Spleen (tissue), 13 donors: ENCODE measurements at places on chromosomes 5 and 9.

GRCh38 chr5:6822068-6822467 lies 108.8 kb downstream of the TENT4A start:
- H3K4me3 ChIP-seq: no peak overlapping the region
- no peak for DNase-seq
- no peak overlapping the region for H3K27ac ChIP-seq
- H3K27me3 ChIP-seq: no peaks in the 10 kb centered on the region
- H3K36me3 ChIP-seq: no peaks in the 10 kb centered on the region
- no peaks in the 10 kb centered on the region for H3K4me1 ChIP-seq

DNA sequence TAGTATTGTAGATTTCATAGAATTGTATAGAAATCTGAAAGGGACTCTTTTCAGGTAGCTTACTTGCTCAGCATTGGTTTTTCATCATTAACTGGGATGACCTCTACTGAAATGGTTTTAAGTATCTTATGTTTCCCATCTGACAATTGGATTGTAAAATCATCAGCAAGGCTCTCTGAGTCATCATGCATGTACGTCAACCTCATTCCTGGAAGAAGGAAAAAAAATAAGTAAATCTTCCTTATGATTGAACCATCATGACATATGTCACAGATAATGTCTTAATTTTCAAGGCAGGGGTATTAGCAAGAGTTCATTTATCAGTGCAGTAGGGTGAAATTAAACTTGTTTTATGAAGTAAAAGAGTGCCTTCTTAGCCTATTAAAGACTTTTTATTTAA lies 74.9 kb upstream of the CER1 start:
- no peak overlapping the region for H3K27ac ChIP-seq
- H3K4me3 ChIP-seq: no peak overlapping the region
- DNase-seq: no peak
- no peaks in the 10 kb centered on the region for H3K27me3 ChIP-seq

GRCh38 chr9:32004431-32005076 lies 379.9 kb upstream of the ACO1 start:
- peak overlapping the region; percentile 63 for H3K27ac ChIP-seq
- no peak overlapping the region for H3K4me3 ChIP-seq
- no peaks in the 10 kb centered on the region for H3K36me3 ChIP-seq

- no peak for DNase-seq
- no peaks in the 10 kb centered on the region for H3K27me3 ChIP-seq
- H3K4me1 ChIP-seq: no peaks in the 10 kb centered on the region
- H3K36me3 ChIP-seq: no peaks in the 10 kb centered on the region
- H3K27ac ChIP-seq: no peak overlapping the region
These were observed 306.2 kb downstream of the SEMA5A start for GRCh38 chr5:9239626-9240025.

- peaks cover 15% of the 10 kb centered on the region for H3K27me3 ChIP-seq
- DNase-seq: peak; percentile 48
- no peak overlapping the region for H3K4me3 ChIP-seq
- H3K27ac ChIP-seq: no peak overlapping the region
These were observed 104.1 kb downstream of the ROR2 start for GRCh38 chr9:91845879-91846278.

DNA sequence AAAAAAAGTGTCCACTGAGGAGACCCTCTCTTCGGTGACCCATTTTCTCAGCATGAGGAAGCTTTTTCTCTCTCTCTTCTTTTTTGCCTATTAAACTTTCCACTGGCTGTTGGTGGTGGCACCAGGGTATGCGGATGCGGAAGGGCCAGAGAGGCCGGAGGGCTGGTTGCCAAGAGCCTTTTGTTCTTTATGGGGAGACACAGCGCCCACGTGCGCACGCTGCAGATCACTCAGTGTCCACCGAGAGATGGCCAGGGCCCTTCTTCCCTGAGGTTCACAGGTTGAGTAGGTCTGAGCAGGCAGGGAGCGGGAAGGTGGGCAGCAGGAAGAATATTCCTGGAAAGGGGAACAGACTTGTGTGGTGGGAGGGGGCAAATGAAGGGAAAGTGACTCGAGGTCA lies 69.1 kb downstream of the STK10 start:
- no peaks in the 10 kb centered on the region for H3K36me3 ChIP-seq
- no peak for DNase-seq
- H3K27me3 ChIP-seq: no peaks in the 10 kb centered on the region
- no peak overlapping the region for H3K4me3 ChIP-seq
- peak overlapping the region; percentile 5 for H3K27ac ChIP-seq

- no peaks in the 10 kb centered on the region for H3K4me1 ChIP-seq
- no peak overlapping the region for H3K27ac ChIP-seq
- no peak for DNase-seq
- H3K27me3 ChIP-seq: no peaks in the 10 kb centered on the region
- no peaks in the 10 kb centered on the region for H3K36me3 ChIP-seq
- H3K4me3 ChIP-seq: no peak overlapping the region
These were observed 615.0 kb downstream of the ZNF608 start for GRCh38 chr5:124131466-124131865.

GRCh38 chr5:95620030-95620869 lies at the start of gene GPR150:
TSS of gene GPR150 (plus strand) at chr5:95620087. CDS start at chr5:95620276, 189 bp downstream.
- no peaks in the 10 kb centered on the region for H3K27me3 ChIP-seq
- H3K4me3 ChIP-seq: peak within 1 kb of the TSS; percentile 65
- no peaks in the 10 kb centered on the region for H3K36me3 ChIP-seq
- DNase-seq: peak; percentile 94
- H3K4me1 ChIP-seq: peaks cover 37% of the 10 kb centered on the region

DNA sequence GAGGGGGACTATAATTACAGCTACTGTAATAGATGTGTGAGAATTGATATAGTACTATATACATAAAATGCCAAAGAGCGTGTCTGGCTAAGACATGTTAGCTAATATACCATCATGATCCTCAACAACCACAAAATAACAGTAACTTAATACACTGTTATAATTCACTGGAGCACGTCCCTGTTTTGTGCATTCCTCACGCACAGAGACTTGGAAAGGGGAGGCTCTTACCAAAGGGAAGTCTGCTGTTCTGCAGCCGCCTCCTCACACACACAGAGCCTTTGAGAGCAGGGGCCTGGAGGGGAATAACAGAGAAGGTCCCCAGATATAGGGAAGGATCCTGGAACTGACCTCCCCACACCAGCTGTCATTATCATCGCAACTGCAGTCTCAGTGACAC lies 97.3 kb downstream of the ANKRD18A start:
- H3K27me3 ChIP-seq: no peaks in the 10 kb centered on the region
- H3K4me3 ChIP-seq: no peak overlapping the region
- no peaks in the 10 kb centered on the region for H3K4me1 ChIP-seq
- DNase-seq: no peak
- no peak overlapping the region for H3K27ac ChIP-seq

DNA sequence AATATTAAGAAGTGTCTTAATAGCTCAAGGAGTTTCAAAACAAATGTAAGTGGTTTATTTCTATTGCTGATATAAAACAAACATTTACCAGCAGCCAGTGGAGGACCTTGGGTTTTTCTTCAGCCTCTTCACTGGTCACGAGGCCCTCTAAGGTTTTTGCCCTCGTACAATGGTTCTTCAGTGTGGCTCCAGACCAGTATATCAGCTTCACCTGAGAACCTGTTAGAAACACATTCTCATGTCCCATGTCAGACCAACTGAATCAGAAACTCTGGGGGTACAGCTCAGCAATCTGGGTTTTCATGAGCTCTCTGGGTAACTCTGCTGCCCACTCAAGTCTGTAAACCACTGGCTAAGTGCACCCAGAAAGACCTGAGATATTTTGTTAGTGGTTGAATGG lies 12.9 kb downstream of the WWC1 start:
- H3K27ac ChIP-seq: no peak overlapping the region
- H3K27me3 ChIP-seq: no peaks in the 10 kb centered on the region
- DNase-seq: no peak
- H3K4me1 ChIP-seq: no peaks in the 10 kb centered on the region
- no peak overlapping the region for H3K4me3 ChIP-seq

GRCh38 chr5:14156290-14156649 lies 13.1 kb downstream of the TRIO start:
- H3K36me3 ChIP-seq: no peaks in the 10 kb centered on the region
- no peaks in the 10 kb centered on the region for H3K27me3 ChIP-seq
- peaks cover 67% of the 10 kb centered on the region for H3K4me1 ChIP-seq
- no peak for DNase-seq

DNA sequence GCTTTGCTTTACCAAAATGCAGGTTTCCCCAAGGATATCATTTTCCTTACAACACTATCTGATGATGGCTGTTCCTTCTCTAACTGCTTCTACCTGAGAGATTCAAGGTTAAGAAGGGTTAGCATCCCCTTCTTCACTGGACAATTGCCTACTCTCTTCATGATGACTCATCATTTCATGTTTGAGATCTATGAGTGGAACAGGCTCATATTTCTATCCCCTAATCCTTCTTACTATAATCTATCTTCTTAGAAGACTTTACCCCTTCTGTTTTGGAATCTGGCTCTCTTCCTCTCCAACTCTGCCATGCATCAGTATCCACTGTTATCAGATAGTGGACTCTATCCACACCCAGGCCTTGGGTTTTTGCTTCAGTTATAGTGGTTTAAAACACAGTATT lies 54.3 kb downstream of the NR3C1 start:
- no peak overlapping the region for H3K27ac ChIP-seq
- H3K4me1 ChIP-seq: peaks cover 35% of the 10 kb centered on the region
- DNase-seq: no peak
- no peaks in the 10 kb centered on the region for H3K27me3 ChIP-seq
- H3K36me3 ChIP-seq: no peaks in the 10 kb centered on the region
- H3K4me3 ChIP-seq: no peak overlapping the region

DNA sequence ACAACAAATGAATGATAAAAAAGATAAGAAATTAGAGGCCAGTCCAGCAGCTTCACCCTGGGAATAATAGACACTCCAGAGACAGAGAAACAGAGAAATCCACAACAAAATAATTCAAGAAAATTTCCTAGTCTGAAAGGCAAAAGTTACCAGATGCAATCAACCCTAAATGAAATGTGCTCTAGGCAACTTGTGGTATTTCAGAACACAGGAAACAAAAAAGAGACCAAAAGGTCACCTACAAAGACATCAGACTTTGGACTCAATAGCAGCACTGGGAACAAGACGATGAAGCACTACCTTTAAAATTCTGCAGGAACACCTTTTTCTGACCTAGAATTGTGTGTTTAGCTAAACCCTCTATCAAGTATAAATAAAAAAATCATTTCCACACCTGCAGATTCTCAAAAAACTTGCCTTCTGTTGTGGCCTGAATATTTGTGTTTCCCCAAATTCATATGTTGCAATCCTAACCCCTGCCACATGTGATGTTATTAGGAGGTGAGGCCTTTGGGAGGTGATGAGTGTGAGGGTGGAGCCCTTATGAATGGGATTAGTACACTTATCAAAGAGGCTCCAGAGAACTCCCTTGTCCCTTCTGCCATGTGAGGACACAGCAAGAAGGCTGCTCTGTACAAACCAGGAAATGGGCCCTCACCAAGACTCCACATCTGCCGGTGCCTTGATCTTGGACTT lies 5.9 kb upstream of the MAPK9 start:
- peaks cover 6% of the 10 kb centered on the region for H3K27me3 ChIP-seq
- H3K4me3 ChIP-seq: no peak overlapping the region
- no peak for DNase-seq
- peaks cover 19% of the 10 kb centered on the region for H3K4me1 ChIP-seq
- no peak overlapping the region for H3K27ac ChIP-seq

DNA sequence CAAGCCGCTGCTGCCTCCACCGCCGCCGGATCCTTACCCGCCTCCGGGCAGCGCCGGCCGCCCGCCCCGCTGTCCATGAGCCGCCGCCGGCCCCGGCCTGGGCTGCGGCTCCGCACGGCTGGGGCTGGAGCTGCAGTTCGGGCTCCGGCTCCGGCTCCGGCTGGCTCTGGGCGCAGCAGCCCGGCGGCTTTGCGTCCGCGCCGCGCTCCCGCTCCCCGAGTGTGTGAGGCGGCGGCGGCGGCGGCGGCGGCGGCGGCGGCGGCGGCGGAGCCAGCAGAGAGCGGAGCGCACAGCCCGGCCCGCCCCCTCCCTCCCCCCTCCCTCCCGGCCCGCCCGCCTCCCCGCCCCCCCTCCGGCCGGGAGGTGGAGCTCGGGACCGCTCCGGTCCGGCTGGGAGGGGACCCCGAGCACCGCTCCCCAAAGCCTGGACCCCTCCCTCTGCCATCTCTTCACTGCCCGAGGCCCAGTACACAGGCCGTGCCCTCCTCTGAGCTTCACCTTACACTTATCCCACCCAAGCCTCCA lies at the start of gene PCDH1:
Gene PCDH1, minus strand, starts transcription at position 225 of the 525 bp plus-strand sequence. Its CDS starts 148 bp downstream, at position 77.
- peaks cover 19% of the 10 kb centered on the region for H3K27me3 ChIP-seq
- H3K4me3 ChIP-seq: peak within 1 kb of the TSS; percentile 48
- H3K4me1 ChIP-seq: peaks cover 45% of the 10 kb centered on the region
- H3K27ac ChIP-seq: no peak within 1 kb of the TSS
- peak; percentile 82 for DNase-seq

DNA sequence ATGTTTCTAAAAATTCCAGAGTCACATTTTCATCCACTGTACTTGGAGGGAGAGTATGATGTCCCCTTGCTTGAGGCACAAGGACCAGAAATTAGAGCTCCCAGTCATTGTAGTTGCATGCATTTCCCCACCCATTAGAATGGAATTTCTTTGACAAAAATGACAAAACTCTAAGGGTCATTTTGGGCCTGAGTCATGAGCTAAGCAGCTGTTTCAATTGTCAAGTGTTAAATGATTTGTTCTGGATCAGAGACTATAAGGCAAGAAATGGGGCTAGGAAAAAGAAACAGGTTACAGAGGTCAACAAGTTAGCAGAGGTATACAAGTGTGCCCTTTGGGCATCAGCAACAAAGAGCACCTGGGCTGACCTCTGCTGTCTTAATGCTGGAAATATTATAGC lies 131.2 kb upstream of the IQGAP2 start:
- no peak overlapping the region for H3K27ac ChIP-seq
- H3K27me3 ChIP-seq: no peaks in the 10 kb centered on the region
- H3K4me3 ChIP-seq: no peak overlapping the region

- no peaks in the 10 kb centered on the region for H3K4me1 ChIP-seq
- no peak overlapping the region for H3K27ac ChIP-seq
- no peak overlapping the region for H3K4me3 ChIP-seq
- no peak for DNase-seq
- H3K36me3 ChIP-seq: no peaks in the 10 kb centered on the region
These were observed 392.0 kb downstream of the NR2F1-AS1 start for GRCh38 chr5:93188876-93189485.

- H3K4me3 ChIP-seq: no peak overlapping the region
- no peaks in the 10 kb centered on the region for H3K27me3 ChIP-seq
These were observed 184.5 kb upstream of the TLE4 start for GRCh38 chr9:79387101-79387835.

- no peak overlapping the region for H3K27ac ChIP-seq
- no peaks in the 10 kb centered on the region for H3K4me1 ChIP-seq
- no peaks in the 10 kb centered on the region for H3K36me3 ChIP-seq
- no peaks in the 10 kb centered on the region for H3K27me3 ChIP-seq
These were observed 1024.8 kb downstream of the TLE1 start for GRCh38 chr9:80664327-80665210.

DNA sequence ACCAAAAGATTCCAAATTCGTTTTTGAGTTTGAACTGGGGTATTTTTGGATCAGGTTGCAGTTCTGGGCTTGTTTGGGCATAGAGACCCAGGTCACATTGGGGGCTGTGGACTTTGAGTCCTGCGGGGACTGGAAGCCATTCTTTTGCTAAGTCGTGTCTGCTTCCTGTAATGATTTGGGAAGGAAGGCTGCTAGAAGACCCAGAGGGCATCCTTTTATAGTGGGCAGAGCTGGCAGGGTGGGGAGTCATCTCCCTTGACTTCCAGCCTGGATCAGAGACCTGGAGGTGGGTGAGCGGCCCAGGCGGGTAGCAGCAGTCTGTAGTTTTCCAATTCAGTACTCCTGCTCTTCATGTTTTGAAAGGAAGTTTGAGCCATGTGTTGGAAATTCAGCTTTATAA lies 11.3 kb downstream of the ZNF618 start:
- no peak for DNase-seq
- H3K36me3 ChIP-seq: no peaks in the 10 kb centered on the region
- no peak overlapping the region for H3K27ac ChIP-seq
